ENCODE measurements at places on chromosomes 3 and 15.

GRCh38 chr3:27607370-27607769 is 114.8 kb downstream of the EOMES start:
- DNase-seq, result no peak

DNA sequence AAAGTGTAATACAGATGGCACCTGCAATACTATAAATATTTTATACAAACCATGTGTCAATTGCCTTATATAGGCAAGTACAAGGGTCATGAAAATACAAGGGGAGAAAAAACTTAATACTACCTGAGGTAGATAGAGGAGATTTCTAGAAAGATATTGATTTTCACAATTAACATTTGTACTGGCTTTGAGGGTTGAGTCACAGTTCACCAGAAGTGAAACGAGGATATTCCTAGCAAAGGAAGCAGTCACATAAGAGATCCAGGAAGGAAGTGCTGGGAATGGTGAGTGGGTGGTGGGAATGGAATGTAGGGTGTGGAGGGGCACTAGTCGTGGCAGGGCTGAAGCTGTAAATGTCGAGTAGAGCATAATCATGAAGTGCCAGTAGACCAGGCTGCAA is 108.7 kb downstream of the P2RY1 start:
- no peak for DNase-seq

GRCh38 chr3:144544871-144545270 is 573.2 kb downstream of the DIPK2A start:
- no peak for DNase-seq

GRCh38 chr15:49877117-49877872 is 241.7 kb downstream of the ATP8B4 start:
- DNase-seq, result no peak

GRCh38 chr3:18454766-18455165 is 29.6 kb upstream of the SATB1 start:
- DNase-seq, result no peak
